ENCODE measurements at places on chromosomes 6 and 20.

GRCh38 chr6:123467392-123467791, 169.4 kb downstream of the TRDN start:
- DNase-seq = no peak

DNA sequence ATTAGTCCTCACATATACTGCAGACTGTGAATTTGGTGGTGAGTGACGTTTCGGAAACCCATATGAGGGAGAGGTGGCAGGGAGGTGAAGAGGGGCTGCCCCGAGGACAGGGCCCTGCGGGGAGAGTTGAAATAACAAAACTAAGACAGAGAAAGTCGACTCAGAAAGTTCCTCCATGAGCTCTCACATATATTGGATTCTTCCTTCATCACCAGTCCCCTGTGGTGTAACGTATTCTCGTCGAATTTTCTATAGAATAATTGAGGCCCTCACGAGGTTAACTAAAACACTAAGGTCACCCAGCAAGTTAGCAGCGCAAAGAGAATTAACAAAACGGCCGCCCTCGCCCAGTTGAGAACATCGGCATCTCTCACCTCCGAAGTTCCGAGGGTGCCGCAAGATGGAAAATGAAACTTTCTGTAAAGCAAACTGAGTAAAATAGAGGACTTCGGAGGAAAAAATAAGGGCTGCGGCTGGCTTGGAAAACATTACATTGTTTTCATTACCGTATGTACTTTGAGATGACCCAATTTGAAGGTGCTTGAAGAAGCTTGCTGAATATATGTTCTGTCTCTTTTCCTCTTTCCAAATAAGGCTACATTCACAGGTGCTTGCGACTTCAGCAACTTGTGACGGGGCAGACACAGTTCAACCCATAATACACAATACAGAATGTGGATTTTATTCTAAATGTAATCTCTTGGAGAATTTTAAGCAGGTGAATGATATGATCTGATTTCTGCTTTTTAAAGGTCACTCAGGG, 490.9 kb upstream of the JARID2 start:
- peak; percentile 30 for DNase-seq

GRCh38 chr20:21393166-21393565, 4.2 kb downstream of the NKX2-4 start:
- DNase-seq = no peak

- DNase-seq = peak; percentile 42
These were observed 37.1 kb downstream of the QRSL1 start for GRCh38 chr6:106666282-106667021.

DNA sequence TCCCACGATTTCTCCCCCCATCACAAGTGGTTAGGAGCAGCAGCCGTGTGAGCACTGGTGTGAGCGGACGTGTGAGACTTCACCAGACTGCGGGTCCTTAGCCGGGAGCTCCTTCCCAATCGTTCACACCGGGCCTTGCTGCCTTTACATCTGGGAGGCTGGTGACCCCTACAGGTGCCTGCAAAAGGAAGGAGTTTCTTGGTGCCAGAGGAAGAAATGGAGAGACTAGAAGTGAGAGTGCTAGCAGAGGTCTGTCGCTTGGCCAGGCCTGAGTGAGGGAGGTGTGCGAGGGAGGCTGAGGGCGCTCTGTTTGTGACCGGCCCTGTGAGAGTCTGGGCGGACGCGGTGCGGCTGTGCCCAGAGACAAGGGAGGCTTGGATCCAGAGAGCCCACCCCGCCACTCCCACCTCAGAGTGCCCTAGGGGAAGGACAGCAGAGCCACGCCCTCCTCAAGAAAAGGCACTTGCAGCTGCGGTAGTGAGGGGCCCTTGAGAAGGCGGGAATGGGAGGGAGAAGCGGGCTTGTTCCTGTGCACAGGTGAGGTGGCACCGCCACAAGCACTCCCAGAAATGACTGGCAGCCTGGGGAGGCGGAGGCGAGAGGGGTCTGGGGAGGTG, 10.0 kb upstream of the ARMC2 start:
- peak; percentile 27 for DNase-seq

DNA sequence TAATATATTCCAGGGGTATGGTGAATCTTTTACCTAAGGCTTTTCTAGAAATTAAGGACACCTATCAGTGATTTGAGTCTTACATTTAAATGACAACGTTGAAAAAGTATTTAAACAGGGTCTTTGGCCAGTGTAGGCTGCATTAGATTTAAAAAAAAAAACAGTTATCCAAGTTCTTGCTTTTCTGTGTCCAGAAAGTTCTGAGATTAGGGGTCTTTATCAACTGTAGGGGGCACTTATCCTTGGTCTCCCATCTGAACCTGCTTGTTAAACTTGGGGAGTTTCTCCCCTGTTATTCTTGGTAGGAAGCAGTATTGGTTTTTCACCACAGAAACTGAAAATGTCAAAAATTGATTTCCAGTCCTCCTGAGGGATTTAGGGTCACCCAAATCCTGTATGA, 155.9 kb upstream of the ZNF217 start:
- no peak for DNase-seq

- DNase-seq = no peak
These were observed 44.6 kb downstream of the PPARD start for GRCh38 chr6:35386989-35387388.

DNA sequence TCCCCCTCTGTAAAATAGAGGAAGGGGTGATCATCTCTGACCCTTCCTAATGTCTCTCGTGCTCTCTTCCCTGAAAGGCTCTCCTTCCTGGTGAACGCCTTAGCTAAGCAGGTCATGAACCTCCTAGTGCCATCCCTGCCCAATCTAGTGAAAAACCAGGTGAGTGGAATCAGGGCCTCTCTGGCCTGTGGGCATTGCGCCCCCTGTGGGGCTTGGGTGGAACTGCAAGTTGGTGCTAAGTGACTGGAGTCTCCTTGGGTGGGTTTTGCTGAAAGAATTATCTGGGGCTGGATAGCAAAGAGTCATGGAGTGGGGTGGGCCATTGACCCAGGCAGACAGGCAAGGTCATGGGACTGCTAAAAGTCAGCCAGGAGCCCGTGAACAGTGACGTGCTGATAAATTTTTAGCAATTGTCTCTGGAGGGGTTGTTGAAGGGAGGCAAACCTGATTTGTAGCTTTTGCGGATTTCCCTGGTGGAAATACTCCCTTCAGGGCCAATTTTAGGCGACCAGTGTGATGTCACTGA, 8.9 kb downstream of the BPIFB1 start:
- DNase-seq = peak; percentile 39

GRCh38 chr6:81876971-81877370, 124.5 kb upstream of the TENT5A start:
- no peak for DNase-seq

DNA sequence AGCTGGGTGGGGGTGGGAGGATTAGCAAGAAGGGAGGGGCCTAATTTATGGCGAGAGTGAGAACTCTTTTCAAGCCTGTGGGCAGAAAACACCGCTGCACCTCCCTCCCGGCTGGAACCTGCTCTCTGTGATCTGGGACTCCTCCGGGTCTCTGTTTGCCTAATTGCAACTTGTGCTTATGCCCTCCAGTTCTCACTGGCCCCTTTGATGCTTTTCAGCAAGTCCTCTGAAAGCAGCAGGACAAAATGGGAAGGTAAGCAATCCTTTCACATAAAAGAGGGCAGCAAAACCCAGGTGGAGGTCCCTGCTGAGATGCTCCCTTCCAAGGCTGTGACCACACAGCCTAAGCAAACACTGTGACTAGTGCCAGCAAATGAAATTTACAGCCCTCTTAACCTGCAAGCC, 523.0 kb upstream of the FLRT3 start:
- DNase-seq = no peak

- DNase-seq = no peak
These were observed 87.9 kb downstream of the UNC5CL start for GRCh38 chr6:40950986-40951698.

GRCh38 chr6:146543940-146544615, 445 bp downstream of the RAB32 start:
- DNase-seq = no peak

GRCh38 chr6:71239694-71240093, 48.9 kb upstream of the OGFRL1 start:
- DNase-seq = no peak

GRCh38 chr6:1797801-1798200, 188.1 kb downstream of the FOXC1 start:
- no peak for DNase-seq

DNA sequence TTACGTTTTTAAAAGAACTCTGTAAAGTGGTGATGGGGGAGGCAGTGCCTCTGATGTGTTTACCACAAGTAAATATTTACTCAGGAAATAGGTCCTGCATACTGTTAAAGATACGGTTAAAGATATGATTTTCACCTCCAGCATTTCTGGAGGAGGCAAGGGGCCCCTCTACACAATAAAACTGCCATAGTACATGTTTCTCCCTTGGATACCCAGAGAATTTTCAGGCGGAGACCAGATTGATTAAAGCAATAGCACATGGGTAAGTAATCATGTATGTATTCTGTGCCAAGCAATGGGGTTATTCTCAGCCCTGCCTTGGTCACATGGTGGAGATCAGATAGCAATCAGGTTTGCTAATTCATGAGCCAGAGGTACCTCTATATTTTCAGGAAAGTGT, 9.6 kb downstream of the RIPOR2 start:
- DNase-seq = no peak

- DNase-seq = peak; percentile 14
These were observed 50.3 kb downstream of the MYH7B start for GRCh38 chr20:35006009-35006408.

GRCh38 chr6:18088419-18089296, 33.8 kb downstream of the NHLRC1 start:
- DNase-seq = no peak

GRCh38 chr6:46276576-46277142, 105.9 kb upstream of the ENPP5 start:
- no peak for DNase-seq

- DNase-seq = peak; percentile 31
These were observed 225.0 kb downstream of the ALDH8A1 start for GRCh38 chr6:134724771-134725340.

GRCh38 chr6:143744551-143745165, 66.9 kb downstream of the PHACTR2 start:
- DNase-seq = no peak

GRCh38 chr20:25279403-25279802, 31.5 kb downstream of the PYGB start:
- no peak for DNase-seq

GRCh38 chr6:16544006-16544405, 217.3 kb downstream of the ATXN1 start:
- DNase-seq = no peak

GRCh38 chr20:38405132-38405531, 30.0 kb downstream of the SNHG17 start:
- no peak for DNase-seq

GRCh38 chr6:158810155-158811095, 8.7 kb downstream of the EZR start:
- DNase-seq = no peak

- no peak for DNase-seq
These were observed 680.9 kb upstream of the AGPAT4 start for GRCh38 chr6:161954699-161955276.

GRCh38 chr6:17354700-17355403, 38.5 kb upstream of the CAP2 start:
- DNase-seq = no peak

GRCh38 chr20:1376408-1377270, 16.2 kb downstream of the FKBP1A start:
- peak; percentile 27 for DNase-seq

DNA sequence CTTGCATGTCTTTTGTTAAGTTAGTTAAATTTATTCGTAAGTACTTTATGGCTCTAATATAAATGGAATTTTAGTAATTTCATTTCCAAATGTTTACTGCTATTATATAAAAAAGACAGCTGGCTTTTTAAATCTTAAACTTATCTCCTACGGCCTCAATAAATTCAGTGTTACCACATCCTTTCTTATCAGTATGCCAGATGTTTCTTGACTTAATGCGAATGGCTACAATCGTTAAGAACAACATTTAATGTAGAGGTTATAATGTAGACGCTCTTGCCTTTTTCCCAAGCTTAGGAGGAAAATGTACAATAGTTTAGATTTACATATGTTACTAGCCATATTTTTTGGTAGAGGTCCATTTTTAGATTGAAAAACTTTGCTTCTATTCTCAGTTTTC, 659.4 kb downstream of the TENT5A start:
- no peak for DNase-seq

DNA sequence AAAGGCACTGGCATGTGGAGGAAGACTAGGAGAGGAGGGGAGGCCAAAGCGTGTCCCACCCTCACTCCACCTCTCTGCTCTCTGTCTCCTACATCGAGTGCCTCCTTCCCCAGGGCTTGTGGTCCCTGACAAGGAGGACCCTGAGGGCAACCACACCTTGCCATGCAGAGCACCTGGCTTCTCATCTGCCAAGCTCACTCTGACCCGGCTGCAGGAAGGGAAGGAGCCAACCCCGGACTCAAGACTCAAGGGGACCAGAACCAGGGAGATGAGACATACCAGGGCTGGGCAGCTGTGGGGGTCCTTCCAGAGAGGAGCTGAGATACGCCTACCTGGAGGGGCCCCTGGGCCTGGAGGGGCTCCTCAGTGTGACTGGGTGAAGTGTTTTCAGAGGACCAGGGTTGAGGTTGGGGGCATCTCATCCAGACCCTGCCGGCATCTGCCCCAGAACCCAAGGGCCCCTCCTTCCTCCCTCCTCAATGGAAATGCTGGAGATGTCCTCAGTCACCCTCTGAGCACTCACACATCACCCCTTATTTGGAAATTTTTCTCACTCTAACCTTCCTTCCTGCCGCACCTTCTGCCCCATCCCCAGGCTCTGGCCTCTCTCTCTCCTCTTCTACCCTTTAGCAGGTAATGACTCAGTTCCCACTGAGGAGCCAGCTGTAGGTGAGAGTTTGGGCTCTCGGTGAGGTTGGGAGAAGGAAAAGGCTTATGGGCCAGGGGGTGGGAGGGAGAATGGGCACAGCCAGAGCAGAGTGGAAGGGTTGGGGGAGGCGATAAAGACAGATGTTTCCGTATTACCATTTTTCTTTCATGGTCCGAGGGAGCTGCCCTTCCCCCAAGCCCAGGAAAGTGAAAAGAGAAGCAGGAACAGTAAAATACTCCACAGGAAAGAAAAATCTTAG, 32.0 kb upstream of the POU5F1 start:
- DNase-seq = no peak

DNA sequence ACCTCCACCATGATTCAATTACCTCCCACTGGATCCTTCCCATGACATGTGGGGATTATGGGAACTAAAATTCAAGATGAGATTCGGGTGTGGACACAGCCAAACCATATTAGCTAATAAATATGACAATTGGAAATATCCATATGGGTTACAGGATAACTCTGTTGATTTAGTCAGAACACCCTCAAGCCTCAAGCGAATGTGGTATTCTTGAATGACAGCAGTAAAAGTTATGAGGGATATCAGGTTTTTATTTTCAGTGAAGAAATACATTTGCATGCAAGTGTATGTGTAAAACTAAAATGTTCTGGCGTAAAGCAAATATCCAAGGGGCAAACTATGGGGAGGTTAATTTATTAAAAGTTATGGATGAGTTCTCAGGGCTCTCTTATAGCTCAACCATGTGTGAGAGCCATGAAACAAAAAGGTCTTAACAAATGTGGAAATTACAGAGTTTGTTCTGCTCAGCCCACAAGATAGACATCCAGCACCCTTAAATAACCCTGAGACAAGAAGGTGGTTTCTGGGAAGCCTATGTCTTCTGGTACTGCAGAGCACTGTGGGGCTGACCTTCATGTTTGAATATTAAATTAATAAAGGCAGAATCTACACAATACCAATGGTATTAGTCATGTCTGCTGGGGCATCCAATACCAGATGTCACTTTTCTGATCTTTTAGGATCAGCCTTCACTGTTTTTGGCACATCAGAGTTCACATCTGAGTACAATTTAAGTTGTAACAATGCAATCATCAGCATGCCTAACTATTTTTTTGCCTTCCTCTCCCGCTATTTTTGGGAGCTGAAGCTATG, 370.5 kb upstream of the RSPO3 start:
- DNase-seq = no peak
